ENCODE measurements at places on chromosomes 2 and 18.

DNA sequence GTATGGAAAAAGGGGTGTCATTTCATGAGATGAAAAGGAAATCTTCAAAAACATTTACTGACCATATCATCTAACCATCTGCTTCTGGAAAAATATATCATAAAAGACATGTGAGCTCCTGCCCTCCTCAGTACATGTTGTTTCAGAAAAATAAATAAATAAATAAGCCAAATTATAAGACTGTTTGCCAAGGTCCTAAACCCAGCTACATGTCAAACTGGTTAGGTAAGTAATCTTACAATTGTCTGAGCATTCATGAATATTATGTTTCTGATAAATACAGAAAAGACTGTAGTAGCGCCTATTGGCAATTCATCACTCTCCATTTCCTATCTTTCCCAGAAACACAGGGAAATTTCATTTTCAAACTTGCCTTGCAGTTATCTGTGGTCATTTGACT is 138.9 kb upstream of the SETBP1 start:
- no peak for DNase-seq

- DNase-seq, result no peak
Measured at GRCh38 chr2:152603166-152603565, 114.1 kb downstream of the PRPF40A start.

DNA sequence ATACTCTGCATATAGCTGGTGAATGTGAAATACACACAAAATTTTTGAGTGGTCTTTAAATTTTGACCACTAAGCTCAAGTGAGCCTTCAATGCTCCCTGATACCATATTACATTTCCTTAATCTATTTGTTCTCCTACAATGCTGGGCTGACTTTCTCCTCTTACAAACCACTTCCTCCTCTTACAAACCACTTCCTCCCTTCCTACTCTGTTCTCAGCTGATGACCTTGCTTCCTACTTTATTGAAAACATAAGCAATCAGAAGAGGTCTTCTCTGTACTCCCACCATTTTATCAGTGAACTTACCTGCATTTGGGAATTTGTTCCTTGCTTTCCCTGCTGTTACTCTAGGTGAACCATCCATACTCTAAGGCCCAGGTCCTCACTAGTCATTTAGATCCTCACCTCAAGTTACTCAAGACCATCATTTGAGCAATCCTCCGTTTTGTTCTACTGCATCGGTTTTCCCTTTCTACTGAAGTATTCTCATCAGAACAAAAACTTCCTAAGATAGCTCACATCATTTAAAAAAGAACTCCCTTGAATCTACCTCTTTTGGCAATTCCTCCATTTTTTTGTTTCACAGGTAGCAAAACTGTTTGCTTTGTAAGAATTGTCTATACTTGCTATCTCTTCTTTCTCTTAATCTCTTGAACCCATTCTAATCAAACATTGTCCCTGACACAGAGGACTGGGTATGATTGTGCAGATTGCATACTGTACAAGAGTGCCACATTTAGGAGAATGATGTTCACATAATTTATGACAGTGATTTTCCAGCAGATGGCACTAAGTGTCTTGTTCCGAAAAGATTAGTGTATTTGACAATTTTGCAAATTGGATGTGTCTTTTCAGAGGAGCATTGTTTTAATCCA is 96.5 kb downstream of the EPB41L5 start:
- no peak for DNase-seq

DNA sequence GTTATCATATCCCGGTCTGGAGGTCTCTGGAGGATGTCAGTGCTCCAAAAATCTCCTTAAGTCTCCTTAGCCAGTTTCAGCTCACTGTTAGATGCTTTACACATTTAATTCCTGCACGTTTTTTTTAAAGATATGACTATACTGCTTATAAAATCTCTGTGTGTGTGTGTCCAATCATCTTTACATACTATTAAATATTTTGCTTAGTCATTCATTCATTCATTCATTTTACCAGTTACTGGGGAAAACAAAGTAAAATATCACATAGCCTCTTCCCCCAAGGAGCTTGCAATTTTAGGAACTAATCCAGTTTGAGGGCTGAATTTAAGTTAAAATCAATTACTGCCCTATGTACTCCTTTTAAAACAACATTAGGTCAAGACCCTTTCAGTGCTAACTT is 293.2 kb upstream of the LYPD1 start:
- DNase-seq, result no peak

- DNase-seq, result no peak
Measured at GRCh38 chr18:48138210-48138609, 207.8 kb upstream of the SMAD2 start.

DNA sequence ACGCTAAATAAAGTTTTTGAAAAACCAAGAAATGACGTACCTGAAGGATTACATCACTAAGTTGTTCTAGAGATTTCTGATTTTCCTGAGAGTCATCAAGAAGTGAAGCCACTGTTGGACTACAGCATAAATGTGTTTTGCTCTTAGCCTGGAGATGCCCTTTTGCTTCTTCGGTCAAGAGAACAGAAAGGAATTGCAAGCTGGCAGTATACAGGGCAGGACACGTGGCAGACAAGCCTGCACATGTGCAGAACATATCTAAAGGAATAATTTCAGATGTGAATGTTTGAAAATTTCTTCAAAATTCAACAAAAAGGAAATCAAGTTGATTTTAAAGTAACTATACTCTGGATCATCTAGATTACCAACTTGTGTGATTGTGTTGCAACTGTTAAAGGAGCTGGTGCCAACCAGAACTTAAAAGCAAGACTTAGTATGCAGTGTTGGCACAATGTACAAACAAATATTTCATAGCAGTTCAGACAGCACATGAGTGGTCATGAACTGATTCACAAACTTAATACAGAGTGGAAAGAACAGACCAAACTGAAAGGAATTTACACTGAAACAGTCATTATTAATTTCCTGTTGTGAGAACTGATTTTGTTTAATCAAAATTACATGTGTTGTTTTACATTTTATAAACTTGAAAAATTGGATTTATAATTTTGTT is 100.4 kb upstream of the CD226 start:
- no peak for DNase-seq

- DNase-seq, result no peak
Measured at GRCh38 chr2:33806041-33806440, 206.9 kb upstream of the FAM98A start.

DNA sequence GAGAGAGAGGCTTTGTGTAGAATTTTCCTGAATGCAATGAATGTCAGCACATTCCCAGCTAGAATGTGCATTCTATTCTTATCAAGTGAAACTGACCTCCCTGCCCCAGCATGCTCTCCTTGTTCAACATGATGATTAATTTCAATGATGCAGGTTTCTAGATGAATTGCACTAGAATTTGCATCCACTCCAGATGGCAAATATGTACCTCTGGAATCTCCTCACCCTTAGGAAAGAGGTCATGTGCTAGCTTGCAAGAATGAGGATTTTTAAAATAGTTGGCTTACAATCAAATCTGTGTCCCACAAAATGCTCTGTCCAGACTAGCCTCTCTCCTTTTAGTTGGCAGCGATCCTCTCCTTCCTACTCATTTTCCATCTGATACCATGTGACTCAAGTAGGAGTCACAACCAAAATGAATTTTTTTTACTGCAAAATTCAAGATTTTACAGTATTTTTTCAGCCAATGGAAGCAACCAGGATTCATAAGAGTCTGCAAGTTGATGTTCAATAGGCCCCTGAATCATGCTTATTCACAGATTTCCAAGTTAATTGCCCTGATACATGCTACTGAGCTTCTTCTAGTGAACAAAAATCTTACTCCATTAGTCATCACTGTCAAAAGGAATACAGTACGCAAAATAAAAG is 21.0 kb upstream of the STAT4 start:
- no peak for DNase-seq

- DNase-seq, result no peak
Measured at GRCh38 chr2:55581874-55582547, 35.4 kb downstream of the PPP4R3B start.

GRCh38 chr2:215136669-215137328 is 1.6 kb downstream of the ABCA12 start:
- DNase-seq, result no peak

GRCh38 chr2:197327472-197328098 is 17.0 kb upstream of the ANKRD44 start:
- no peak for DNase-seq

DNA sequence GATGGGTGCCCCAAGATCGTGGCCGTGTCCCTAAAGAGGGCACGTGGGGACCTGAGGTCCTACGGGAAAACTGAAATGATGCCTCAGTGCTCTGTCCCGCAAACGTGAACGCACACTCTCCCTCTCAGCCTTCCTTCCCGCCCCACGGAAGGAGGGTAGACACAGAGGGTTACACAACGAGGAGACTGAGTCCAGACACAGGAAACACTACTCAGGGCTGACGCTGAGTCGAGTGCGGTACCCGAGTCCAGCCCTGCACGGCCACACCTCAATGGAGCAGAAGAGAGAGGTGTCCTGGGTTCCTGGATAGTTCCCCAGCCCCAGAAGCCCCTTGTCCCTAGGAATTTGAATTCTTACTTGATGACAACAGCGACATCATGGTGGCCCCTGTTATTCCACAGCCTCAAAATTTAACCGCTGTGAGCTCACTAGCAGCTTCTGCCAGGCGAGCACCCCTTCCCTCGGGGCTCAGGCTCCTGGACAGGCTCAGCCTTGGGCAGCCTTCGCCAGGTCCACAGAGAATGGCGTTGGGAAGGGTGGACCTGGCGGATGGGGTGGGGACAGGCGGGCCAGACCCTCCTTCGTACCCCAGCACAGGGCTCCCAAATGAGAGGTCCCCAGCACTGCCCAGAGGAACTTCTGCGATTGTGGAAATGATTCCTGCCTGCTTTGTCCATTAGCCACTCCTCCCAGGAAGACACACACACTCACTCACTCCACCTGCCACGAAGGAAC is 980 bp upstream of the RNPEPL1 start:
- DNase-seq, result no peak

- no peak for DNase-seq
Measured at GRCh38 chr18:61738042-61738441, 154.8 kb downstream of the RNF152 start.

GRCh38 chr2:189327879-189328847 is 113.1 kb upstream of the WDR75 start:
- no peak for DNase-seq

DNA sequence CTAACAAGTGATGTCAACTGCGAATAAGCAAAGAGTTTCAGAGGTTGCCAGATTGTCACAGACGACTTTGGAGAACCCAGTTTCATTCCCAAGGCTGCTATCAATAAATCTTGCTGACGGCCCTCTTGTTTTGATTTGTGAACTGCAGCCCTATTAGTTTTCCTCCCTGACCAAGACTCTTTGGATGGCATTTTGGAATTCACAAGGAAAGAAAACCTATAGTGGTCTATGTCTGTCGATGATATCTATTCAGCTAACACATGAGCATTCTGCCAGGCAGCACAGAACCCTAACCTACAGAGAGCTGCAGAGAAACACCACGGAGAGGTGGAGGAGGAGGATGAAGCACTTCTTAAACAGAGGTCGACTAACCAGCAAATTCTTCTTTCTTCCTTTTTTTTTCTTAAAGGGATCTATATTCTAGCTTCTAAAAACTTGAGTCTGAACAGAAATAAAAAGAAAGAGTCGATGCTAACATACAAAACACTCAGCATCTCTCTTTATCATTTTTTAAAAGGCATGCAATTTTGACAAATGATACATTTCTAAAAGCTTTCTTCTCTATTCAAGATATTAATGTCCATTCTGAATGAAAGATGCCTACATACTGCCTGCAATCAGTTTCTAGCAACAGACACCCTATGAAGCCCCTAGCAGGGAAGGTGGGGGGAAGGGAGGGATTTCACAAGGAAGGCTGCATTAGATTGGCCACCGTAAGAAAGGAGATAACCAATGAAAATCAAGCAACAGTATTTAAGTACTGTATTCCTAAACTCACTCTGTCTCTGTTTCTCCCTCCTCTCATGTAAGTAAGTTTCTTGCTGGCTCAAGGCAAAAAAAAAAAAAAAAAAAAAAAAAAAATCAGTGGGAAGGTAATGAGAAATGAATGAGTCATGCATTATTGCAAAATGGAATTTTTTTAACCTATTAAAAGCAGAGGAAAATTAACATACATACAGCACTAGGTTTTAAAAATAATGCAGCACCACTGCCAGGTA is 83.0 kb upstream of the CHRNA1 start:
- DNase-seq, result no peak

DNA sequence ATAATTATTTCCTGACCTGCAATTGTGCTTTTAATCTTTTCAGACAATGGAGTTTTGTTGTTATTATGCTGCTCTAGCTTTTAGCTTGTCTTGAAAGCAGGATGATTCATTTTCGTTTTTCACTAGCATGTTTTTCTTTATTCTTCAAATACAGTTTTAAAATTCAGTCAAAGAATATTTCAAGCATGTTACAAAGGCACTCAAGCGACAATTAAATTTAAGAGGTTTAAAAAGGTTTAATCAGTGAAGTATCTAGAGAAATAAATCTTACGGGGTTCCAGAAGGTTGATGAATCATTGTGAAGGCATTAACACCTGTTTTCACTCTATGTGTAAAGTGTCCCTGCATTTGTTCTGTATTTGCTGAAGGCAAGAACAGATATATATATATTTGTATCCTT is 390.7 kb upstream of the TMEFF2 start:
- no peak for DNase-seq

DNA sequence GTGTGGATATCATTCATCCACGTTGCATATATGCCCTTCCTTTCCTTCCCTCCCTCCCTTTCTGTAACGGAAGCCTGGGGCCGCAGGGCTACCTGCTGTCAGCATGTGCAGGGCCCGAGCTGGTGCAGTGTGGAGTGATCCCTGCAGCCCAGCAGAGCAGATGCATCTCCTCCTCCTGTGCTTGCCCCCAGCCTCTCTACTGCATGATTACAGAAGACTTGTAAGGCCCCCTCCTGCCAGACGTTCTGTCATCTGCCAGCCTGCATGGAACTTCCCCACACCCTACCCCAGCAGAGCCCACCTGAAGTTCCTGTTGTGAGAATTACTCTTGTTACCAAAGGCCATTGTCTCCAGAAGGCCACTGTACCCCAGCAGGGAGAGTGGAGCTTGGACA is 67.5 kb upstream of the FOSL2 start:
- no peak for DNase-seq

DNA sequence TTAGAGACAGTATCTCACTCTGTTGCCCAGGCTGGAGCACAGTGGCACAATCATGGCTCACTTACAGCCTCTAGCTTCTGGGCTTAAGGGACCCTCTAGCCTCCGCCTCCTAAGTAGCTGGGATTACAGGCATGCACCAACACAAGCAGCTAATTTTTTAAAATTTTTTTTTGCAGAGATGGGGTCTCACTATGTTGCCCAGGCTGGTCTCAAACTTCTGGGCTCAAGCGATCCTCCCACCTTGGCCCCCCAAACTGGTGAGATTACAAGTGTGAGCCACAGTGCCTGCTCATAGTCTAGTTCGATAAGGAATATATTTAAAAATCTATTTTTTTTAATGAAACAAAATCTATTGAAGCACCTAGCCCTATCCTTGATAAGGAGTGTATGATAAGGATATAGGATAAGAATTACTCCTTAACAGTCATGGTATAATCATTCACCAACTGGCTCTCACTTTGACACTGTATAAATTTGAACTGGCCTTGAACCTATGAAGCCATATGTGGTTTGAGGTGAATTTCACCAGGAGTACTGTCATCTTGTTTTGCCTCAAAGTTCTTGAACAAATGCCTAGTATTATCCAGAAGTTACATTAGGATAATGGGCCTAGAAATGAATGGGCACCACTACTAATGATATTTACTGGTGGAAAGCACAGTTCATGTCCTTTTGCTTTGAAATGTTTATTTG is 71.1 kb downstream of the EXOC6B start:
- no peak for DNase-seq

Measured in stimulated activated CD4-positive, alpha-beta T cell treated with anti-CD3 and anti-CD28 coated beads, Interleukin-12 subunit alpha, Interleukin-12 subunit beta, amount 100 ng/mL, for 24 hours (primary cell).